ENCODE measurements at places on chromosomes 4 and X.

DNA sequence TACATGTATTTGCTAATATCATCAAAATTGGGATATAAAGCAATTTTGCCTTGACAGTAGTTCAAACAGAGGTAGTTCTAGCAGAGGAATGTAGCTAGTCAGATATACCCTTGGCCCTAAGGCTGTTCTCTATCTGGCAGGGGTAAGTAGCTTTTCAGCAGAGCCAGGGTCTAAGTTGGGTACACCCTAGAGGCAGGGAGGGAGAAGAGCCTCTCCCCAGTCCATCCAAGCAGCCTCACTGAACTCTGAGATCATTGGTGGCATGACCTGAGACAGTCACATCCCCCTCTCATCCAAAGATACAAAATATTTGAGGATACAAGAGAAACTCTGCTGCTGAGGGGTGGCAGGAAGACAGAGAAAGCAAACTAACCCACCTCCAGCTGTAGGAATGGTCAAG is 343.7 kb downstream of the DHX15 start:
- DNase-seq, result no peak

GRCh38 chrX:19846995-19847790 is 40.2 kb downstream of the SH3KBP1 start:
- peak; percentile 40 for DNase-seq

DNA sequence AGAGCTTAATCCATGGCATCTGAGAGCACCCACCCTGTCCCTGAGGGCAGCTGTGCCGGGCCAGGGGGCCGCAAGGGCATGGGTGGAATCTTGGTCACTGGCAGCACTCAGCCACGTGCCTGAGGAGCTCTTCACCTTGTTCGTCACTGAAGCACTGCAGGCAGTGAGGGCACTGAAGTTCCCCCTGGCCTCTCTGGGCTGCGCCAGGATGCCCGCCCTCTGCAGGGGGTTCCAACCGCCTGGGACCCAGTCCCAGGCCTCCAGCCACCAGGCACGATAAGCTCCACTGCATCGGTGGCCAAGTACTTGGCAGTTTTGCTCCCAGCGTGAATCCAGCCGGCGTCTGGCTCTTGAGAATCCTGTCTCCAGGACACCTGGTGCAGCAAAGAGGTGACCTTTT is 96.4 kb upstream of the MED14 start:
- DNase-seq, result no peak

DNA sequence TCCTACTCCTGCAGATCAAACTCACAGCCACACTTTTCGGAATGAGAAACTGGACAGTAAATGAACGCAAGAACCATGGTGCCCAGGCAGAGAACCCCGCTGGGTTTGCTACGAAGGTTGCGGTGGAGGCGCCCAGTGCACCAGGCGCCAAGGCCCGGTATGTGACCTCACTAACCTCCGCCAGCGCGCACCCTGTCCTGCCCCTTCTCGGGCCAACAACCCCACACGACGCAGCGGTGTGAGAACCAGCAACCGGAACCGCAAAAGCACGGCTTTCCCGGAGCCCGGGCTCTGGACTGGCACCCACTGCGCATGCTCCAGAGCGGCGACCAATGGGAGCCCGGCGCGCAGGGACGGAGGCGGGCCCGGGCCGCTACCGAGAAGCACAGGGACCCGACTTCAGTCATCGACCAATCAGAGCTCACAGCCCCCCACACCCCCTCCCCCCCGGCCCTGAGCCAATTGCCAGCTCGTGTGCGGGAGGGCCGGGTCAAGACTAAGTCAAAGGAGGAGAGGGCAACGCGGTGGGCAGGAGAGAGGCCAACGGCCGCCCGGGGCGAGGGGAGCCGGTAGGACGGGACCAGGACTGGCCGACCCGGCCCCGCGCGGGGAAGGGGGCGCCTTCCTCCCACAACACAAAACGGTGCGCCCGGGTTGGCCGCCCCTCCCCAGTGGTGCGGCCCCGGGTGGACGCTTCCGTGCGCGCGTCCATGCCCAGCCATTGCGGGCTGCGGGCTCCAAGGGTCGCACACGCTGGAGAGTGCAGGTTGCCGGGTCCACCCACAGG is 7.3 kb upstream of the WAS start:
- no peak for DNase-seq

GRCh38 chr4:37889849-37890800 is 759 bp upstream of the TBC1D1 start:
- DNase-seq, result no peak

DNA sequence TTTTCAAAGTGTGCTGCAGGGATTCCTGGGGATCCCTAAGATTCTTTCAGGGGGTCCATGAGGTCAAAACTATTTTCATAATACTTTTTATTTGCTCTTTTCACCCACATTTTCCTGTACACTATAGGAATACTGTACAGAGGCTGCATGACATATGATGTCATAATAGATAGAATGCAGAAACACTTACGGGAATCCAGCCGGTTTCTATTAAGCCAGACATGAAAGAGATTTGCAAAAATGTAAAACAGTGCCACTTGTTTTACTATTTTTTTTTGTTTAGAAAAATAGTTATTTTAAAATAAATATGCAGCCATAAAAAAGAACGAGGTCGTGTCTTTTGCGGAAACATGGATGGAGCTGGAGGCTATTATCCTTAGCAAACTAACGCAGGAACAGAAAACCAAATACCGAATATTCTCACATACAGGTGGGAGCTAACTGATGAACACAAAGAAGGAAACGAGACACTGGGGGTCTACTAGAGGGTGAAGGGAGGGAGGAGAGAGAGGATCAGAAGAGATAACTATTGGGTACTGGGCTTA is 5.0 kb downstream of the ZFX start:
- DNase-seq, result no peak

- DNase-seq, result no peak
Observed at GRCh38 chr4:168731006-168731636, 234.3 kb downstream of the PALLD start.

DNA sequence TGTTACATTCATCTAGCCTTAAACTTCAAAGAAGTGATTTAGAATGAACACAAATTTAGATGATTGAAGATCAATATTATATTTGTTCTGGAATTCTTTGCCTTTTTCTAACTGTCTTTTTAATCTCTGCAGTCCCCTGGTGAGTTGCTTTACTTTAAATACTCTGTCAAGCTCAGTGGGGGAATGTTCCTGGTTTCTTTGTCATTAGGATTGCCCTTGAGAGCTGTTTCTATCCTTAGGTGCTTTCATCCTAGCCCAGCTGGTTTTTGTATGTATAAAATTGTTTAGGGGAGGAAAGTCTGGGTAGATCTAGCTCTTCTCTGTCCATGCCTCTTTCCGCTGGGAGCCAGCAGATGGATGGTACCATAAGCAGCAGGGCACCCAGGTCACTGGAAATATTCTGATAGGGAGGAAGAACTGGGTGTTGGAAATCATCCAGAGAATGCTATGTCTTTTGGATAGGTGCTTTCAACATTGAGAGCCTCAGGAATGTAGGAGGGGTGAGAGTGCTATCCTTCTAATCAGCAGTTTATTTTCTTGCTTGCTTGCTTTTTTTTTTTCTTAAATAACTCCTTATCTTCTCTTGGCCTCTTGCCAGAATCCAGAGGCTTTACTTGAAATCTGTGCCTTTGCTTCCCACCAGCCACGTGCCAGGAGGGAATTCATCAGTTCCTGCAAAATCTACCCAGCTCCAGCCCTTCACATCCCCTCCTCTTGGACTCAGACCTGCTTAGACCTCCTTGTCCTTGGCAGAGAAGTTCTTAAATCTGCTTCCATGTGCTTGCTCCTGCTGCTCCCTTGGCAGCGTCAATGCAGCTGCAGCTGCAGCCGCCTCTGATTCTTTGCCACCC is 215.3 kb upstream of the ANXA3 start:
- DNase-seq, result peak; percentile 23

GRCh38 chrX:70553516-70553915 is 108.9 kb downstream of the DLG3 start:
- no peak for DNase-seq

DNA sequence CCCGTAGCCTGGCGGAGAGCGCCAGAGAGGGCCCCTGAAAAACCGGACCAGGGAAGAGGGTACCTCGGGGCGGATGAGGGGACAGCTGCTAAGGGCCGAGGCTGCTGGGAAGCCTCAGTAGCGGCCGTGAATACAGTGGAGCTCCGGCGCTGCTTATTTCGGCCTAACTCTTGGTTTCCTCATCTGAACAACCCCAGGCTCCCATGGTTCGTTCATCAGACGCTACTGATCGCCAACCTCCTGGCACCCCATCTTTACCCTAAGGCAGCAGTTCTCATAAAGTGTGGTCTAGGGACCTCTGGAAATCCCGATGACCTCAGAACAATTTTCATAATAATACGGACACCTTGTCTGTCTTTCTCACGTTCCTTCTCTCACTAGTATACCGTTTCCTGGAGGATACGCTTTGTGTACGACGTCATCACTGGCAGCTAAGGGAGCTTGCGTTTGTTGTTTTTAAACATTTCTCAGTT is 645 bp upstream of the RAB28 start:
- DNase-seq, result no peak

GRCh38 chr4:99024481-99025275 is 29.2 kb downstream of the METAP1 start:
- no peak for DNase-seq

DNA sequence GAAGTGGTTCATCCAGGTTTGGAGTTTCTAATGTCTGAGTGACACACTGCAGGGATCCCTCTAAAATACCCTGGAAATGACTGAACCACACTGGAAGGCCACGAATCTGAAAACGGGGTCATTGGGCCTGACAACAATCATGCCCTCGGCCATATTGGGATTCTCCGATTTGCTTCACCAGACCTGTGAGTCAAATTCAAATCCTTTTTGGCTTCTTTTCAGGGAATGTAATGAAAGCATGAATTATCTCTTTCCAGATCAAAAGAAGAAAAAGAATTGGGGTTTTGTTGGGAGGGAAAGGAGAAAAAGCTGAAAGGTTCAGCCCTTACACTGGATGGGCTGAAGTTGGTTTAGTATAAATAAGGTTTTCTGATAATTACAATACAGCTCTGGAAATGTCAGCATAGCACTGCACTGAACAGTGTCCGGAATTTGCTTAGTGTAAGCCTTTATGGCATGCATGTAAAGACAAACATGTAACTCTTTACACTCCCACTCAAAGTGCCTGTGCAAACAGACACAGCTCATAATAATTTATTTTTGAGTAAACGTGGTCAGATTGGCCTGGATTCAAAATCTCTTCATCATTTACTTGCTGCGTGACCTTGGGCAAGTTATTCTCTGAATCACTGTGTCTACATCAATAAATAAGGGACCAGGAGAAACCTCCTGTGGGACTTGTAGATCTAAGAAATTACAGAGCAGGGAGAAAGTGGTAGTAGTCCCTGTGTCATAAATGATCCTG is 21.4 kb downstream of the CT47C1 start:
- no peak for DNase-seq

DNA sequence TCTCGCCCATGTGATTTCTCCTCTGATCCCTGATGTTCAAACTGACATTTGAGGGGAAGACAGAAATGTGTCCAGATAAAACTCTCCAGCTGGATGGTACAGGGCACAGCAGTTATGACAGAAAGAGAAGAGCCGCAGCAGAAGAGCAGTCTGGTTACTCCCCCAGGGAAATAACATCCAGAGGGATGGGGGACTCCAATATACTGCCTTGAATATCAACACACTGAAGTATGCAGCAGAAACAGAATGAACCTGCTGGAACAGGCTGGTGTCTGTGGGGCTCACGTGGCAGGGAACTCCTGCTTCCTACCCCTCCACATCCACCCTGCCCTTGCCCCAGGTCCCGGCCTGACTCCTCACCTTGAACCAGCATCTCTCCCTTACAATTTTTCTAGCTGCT is 93.5 kb downstream of the MGST2 start:
- no peak for DNase-seq
